H1 (cell line): ENCODE measurements at places on chromosomes 1 and 21. TPM values are rescaled to one million over a fixed set of nuclear protein-coding genes. Genes with fewer than 3 reads are reported as not detected.

FOXD3 gene
- total RNA-seq = 33.7 and 35.8 TPM in 2 replicates

DLGAP3 gene
- total RNA-seq = 13.2 and 14.8 TPM in 2 replicates

PRDM15 gene
- total RNA-seq = 10.5 TPM in 2 replicates

NLRP3 gene
- 0.19 and 0.23 TPM in 2 replicates for total RNA-seq

FCRL2 gene
- total RNA-seq = not detected in 2 replicates

CXADR gene
- 142 and 145 TPM in 2 replicates for total RNA-seq

SPATA17 gene
- 0.48 and 0.69 TPM in 2 replicates for total RNA-seq

FAM72C gene
- total RNA-seq = 6.1 and 6.3 TPM in 2 replicates

CACNA1S gene
- not detected in 2 replicates for total RNA-seq

PLA2G2D gene
- not detected in 2 replicates for total RNA-seq

ADGRB2 gene
- total RNA-seq = 25.8 and 26.2 TPM in 2 replicates

KIF17 gene
- total RNA-seq = 9.9 and 10.4 TPM in 2 replicates

- H3K4me3 ChIP-seq = no peak overlapping the region
- H3K36me3 ChIP-seq = no peaks in the 10 kb centered on the region
- H3K4me1 ChIP-seq = no peaks in the 10 kb centered on the region
- DNase-seq = no peak
- no peaks in the 10 kb centered on the region for H3K27me3 ChIP-seq
These were observed 92.6 kb upstream of the NGF start for GRCh38 chr1:115430441-115431158.

DNA sequence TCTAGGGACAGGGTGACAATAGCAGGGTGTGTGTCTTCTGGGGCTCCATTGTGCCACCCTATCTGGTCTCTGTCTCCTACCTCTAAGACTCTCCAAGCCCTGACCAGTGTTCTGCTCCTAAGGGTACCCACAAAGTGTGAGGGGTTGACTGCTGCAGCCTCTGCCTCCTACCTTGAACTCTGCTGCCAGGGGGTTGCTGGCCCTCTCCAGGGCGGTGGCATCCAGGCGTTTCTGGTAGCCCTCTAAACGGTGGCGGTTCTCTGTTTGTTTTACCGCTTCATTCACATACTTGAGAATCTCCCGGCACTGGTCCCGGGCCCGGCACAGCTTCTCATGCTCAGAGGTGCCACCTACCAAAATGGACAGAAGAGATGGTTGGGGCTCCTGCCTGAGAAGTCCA is 24.4 kb downstream of the LRRC71 start:
- H3K27ac ChIP-seq = no peak overlapping the region
- no peak for DNase-seq
- no peaks in the 10 kb centered on the region for H3K4me1 ChIP-seq
- H3K27me3 ChIP-seq = no peaks in the 10 kb centered on the region

GRCh38 chr1:70542030-70542429 is 131.0 kb downstream of the CTH start:
- no peak for DNase-seq
- no peaks in the 10 kb centered on the region for H3K27me3 ChIP-seq
- no peaks in the 10 kb centered on the region for H3K4me1 ChIP-seq
- no peaks in the 10 kb centered on the region for H3K36me3 ChIP-seq
- H3K4me3 ChIP-seq = no peak overlapping the region

- no peaks in the 10 kb centered on the region for H3K36me3 ChIP-seq
- no peak overlapping the region for H3K27ac ChIP-seq
- DNase-seq = no peak
These were observed 181.0 kb upstream of the FGGY start for GRCh38 chr1:59115865-59116264.

- H3K4me3 ChIP-seq = no peak overlapping the region
- no peak for DNase-seq
- H3K27ac ChIP-seq = no peak overlapping the region
- H3K36me3 ChIP-seq = no peaks in the 10 kb centered on the region
These were observed 258.5 kb downstream of the TRABD2B start for GRCh38 chr1:47738560-47739182.

DNA sequence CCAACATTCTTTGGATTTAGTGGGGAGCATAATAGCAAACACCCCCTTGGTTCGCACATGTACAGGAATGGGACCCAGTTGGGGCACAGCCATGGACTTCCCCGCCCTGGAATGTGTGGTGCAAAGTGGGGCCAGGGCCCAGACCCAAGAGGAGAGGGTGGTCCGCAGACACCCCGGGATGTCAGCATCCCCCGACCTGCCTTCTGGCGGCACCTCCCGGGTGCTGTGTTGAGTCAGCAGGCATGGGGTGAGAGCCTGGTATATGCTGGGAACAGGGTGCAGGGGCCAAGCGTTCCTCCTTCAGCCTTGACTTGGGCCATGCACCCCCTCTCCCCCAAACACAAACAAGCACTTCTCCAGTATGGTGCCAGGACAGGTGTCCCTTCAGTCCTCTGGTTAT is 21.8 kb downstream of the UQCRHL start:
- H3K36me3 ChIP-seq = peaks cover 9% of the 10 kb centered on the region; the same call in 1 of the 2 replicates
- H3K27me3 ChIP-seq = no peaks in the 10 kb centered on the region; the same call in 1 of the 2 replicates
- H3K4me1 ChIP-seq = no peaks in the 10 kb centered on the region
- DNase-seq = no peak

- H3K4me3 ChIP-seq = no peak overlapping the region
- DNase-seq = peak; percentile 41
- peaks cover 56% of the 10 kb centered on the region for H3K36me3 ChIP-seq
- H3K27ac ChIP-seq = no peak overlapping the region
These were observed 19.1 kb downstream of the SRSF4 start for GRCh38 chr1:29162476-29163138.

- no peaks in the 10 kb centered on the region for H3K36me3 ChIP-seq
- no peak overlapping the region for H3K4me3 ChIP-seq
- no peak for DNase-seq
- H3K27me3 ChIP-seq = no peaks in the 10 kb centered on the region
- H3K4me1 ChIP-seq = no peaks in the 10 kb centered on the region
These were observed 161.5 kb downstream of the DNM3 start for GRCh38 chr1:172002725-172003345.

- H3K4me1 ChIP-seq = peaks cover 11% of the 10 kb centered on the region
- no peak overlapping the region for H3K27ac ChIP-seq
- no peaks in the 10 kb centered on the region for H3K27me3 ChIP-seq
- DNase-seq = no peak
- H3K36me3 ChIP-seq = peaks cover 27% of the 10 kb centered on the region
These were observed 487.3 kb downstream of the SIPA1L2 start for GRCh38 chr1:232142403-232143314.

GRCh38 chr1:18714404-18715175 is 83.9 kb downstream of the PAX7 start:
- H3K36me3 ChIP-seq = no peaks in the 10 kb centered on the region
- no peak for DNase-seq
- no peak overlapping the region for H3K4me3 ChIP-seq
- H3K4me1 ChIP-seq = no peaks in the 10 kb centered on the region
- H3K27ac ChIP-seq = no peak overlapping the region

DNA sequence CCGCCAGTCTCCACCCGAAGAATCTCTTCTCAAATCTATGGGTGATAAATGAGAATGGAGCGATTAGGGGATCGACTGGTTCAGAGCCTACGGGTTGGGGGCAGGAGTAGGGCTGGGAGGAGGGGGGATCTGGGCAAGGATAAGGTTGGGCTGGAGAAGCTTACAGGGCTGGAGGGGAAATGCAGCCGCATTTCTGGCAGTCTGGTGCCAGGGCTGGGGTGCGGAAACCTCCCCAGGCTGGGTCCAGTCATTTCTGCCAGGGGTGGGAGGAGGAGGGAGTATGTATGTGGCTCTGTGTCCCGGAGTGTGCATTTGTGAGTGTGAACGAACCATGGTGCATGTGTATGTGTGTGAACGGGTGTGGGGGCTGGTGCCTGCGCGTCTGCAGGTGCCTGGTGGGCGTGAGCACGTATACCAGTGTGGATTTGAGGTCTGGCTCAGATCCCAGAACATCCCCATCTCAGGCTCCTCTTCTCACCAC is 10.2 kb downstream of the C1orf216 start:
- peaks cover 10% of the 10 kb centered on the region for H3K4me1 ChIP-seq
- peak overlapping the region; percentile 46 for H3K4me3 ChIP-seq
- DNase-seq = no peak
- no peak overlapping the region for H3K27ac ChIP-seq
- no peaks in the 10 kb centered on the region for H3K36me3 ChIP-seq

GRCh38 chr1:206094024-206094423 is 23.2 kb downstream of the AVPR1B start:
- H3K4me1 ChIP-seq = no peaks in the 10 kb centered on the region
- no peak for DNase-seq
- H3K27ac ChIP-seq = no peak overlapping the region

DNA sequence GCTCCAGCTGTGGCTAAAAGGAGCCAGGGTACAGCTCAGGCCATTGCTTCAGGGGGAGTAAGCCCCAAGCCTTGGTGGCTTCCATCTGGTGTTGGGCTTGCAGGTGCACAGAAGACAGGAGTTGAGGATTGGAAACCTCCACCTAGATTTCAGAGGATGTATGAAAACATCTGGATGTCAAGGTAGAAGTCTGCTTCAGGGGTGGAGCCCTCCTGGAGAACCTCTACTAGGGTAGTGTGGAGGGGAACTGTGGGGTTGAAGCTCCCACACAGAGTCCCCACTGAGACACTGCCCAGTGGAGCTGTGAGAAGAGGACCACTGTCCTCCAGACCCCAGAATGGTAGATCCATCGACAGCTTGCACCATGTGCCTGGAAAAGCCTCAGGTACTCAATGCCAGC is 183.0 kb downstream of the PDE4B start:
- H3K36me3 ChIP-seq = no peaks in the 10 kb centered on the region
- no peak overlapping the region for H3K27ac ChIP-seq
- DNase-seq = no peak
- H3K27me3 ChIP-seq = no peaks in the 10 kb centered on the region

DNA sequence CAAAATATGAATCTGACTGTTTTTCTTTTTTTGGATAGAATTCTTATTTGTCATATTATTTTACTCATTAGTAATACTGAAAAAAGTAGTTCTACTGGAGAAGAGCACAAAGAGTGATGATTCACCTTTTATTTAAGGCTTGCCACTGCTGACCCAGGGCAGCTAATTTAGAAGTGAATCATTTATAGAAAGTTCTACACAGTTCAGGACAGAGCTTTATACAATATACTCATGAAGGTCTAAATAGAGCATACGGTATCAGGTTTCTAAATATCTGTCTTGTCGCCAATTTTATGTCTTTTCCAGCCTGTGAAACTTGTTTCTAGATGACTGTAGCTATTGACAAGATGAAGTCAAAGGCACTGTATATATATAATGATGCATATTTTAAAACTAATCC is 25.0 kb downstream of the GIPC2 start:
- H3K4me1 ChIP-seq = no peaks in the 10 kb centered on the region
- no peaks in the 10 kb centered on the region for H3K27me3 ChIP-seq
- no peak overlapping the region for H3K27ac ChIP-seq
- no peak overlapping the region for H3K4me3 ChIP-seq
- no peaks in the 10 kb centered on the region for H3K36me3 ChIP-seq
- no peak for DNase-seq

DNA sequence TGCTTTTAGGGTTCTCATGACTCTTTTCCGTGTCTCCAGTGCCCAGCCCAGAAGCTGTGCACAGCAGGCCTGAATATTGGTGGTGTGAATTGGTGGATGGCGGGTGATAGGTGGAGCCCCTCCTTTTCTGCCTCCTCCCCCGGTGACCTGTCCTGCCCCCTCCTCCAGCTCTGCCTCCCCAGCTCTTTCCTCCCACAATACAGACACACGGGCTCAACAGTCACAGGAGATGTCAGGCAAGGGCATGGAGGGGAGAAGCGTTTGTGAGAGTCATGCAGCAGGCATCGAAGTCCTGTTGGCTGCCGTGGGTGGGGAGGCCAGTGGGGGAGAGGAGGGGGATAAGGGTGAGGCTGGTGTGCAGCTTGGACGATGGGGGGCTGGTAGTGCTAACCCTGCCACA is 17.3 kb upstream of the TTC4 start:
- H3K36me3 ChIP-seq = no peaks in the 10 kb centered on the region
- no peak for DNase-seq
- H3K27me3 ChIP-seq = no peaks in the 10 kb centered on the region
- H3K4me3 ChIP-seq = no peak overlapping the region
- no peaks in the 10 kb centered on the region for H3K4me1 ChIP-seq

- H3K4me1 ChIP-seq = no peaks in the 10 kb centered on the region
- H3K27ac ChIP-seq = no peak overlapping the region
- no peaks in the 10 kb centered on the region for H3K27me3 ChIP-seq
- H3K36me3 ChIP-seq = no peaks in the 10 kb centered on the region
These were observed 43.3 kb downstream of the PTPRC start for GRCh38 chr1:198681831-198682759.

DNA sequence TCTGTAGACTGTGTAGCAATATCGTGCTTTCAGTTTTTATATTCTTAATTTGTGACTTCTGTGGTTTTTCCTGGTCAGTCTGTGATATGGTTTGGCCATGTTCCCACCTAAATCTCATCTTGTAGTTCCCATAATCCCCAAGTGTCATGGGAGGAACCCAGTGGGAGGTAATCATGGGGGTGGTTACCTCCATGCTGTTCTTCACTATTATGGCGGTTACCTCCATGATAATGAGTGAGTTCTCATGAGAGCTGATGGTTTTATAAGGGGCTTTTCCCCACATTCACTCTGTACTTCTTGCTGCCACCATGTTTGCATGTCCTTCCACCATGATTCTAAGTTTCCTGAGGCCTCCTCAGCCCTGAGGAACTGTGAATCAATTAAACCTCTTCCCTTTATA is 169.8 kb downstream of the LEPR start:
- DNase-seq = no peak
- no peaks in the 10 kb centered on the region for H3K36me3 ChIP-seq
- no peak overlapping the region for H3K4me3 ChIP-seq
- no peak overlapping the region for H3K27ac ChIP-seq
